ENCODE measurements at places on chromosomes 3 and 15. TPM values are rescaled to one million over a fixed set of nuclear protein-coding genes. Genes with fewer than 3 reads are reported as not detected.

C15orf62 gene
- under 0.01 TPM for total RNA-seq

PIK3CB gene
- total RNA-seq: 42.7 TPM

DNA sequence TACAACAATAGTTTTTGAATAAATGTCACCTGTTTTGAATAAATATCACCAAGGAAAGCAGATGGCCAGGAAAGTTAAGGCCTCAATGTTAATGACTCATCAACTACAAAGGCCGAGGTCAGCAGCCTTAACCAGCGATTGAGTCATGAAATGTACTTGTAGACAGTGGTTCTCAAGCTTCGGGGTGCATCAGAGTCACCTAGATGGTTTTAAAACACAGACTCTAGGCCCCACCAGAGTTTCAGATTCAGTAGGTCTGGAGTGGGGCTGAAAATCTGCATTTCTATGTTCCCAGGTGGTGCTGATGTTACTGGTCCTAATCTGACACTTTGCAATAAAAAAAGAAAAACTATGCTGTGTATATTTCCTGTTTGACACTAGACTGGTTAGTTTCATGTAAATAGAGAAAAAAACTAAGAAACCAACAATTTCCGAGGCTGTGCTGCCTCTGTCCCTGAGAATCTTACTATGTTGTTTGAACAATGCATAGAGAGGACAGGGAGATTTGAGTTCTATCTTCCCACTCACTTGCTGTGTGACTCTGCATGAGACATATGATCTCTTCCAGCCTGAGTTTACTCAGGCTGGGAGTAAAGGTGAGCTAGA, 9.8 kb downstream of the RAB27A start:
- no peak overlapping the region for H3K27ac ChIP-seq
- no peaks in the 10 kb centered on the region for H3K27me3 ChIP-seq

- no peaks in the 10 kb centered on the region for H3K4me1 ChIP-seq
- DNase-seq: no peak
- H3K27ac ChIP-seq: no peak overlapping the region
- no peaks in the 10 kb centered on the region for H3K27me3 ChIP-seq
Observed at GRCh38 chr3:79846148-79846933, 78.5 kb upstream of the ROBO1 start.

GRCh38 chr15:40763801-40764628, at the start of gene GCHFR:
GCHFR (plus strand) TSS chr15:40764068; CDS start chr15:40764181, 113 bp downstream.
- peaks cover 16% of the 10 kb centered on the region for H3K4me1 ChIP-seq
- peak within 1 kb of the TSS; percentile 72 for H3K27ac ChIP-seq
- peak within 1 kb of the TSS; percentile 71 for H3K4me3 ChIP-seq
- no peak for DNase-seq
- no peaks in the 10 kb centered on the region for H3K27me3 ChIP-seq

UBE2E1 gene
- 82.4 TPM for total RNA-seq

DNA sequence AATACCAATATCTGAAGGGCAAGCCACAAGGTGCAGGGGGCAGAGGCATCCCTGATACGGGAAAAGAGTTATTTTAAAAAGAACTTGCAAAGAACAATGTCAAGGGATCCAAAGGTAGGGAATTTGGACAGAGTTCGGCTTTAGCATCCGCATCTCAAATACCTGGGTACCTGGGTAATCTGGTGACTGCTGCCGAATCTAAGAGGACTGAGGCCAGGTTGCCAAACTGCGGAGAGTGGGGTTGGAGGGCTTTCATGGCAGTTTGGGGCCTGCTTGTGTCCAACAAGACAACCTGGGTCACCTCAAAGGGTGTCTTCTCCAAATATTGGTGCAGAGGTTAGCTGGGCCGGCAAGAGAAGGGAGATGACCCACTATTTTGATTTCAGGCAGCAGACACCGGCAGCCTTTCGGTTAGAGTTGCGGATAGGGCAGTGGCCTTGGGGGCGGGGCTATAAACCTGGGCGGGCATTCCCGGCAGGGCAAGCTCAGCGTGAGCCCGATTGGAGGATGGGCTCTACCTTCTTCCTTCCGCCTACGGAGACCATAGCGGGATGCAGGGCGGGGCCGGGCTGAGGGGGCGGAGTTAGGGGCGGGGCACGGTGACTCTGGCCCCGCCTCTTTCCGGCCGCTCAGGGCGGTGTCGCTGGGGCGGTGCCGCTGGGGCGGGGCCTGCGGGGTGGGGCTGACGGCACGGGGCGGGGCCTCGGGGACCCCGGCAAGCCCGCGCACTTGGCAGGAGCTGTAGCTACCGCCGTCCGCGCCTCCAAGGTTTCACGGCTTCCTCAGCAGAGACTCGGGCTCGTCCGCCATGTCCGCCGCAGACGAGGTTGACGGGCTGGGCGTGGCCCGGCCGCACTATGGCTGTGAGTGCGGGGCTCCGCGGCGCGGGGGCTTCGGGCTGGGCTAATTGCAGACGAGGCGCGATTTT, at the start of gene IQGAP1:
TSS of gene IQGAP1 (plus strand) at position 709 of the 928 bp plus-strand sequence. CDS start at position 809, 100 bp downstream.
- peaks cover 43% of the 10 kb centered on the region for H3K4me1 ChIP-seq
- peak within 1 kb of the TSS; percentile 100 for H3K27ac ChIP-seq
- peak within 1 kb of the TSS; percentile 100 for H3K4me3 ChIP-seq
- H3K27me3 ChIP-seq: peaks cover 3% of the 10 kb centered on the region
- peaks cover 8% of the 10 kb centered on the region for H3K36me3 ChIP-seq
- DNase-seq: peak; percentile 99

- no peaks in the 10 kb centered on the region for H3K27me3 ChIP-seq
- H3K4me3 ChIP-seq: no peak overlapping the region
- DNase-seq: no peak
- H3K27ac ChIP-seq: no peak overlapping the region
Observed at GRCh38 chr3:194775266-194775665, 89.6 kb downstream of the FAM43A start.

GRCh38 chr3:107683447-107683846, 160.7 kb downstream of the BBX start:
- H3K27me3 ChIP-seq: no peaks in the 10 kb centered on the region
- H3K4me1 ChIP-seq: peaks cover 62% of the 10 kb centered on the region
- DNase-seq: no peak
- H3K36me3 ChIP-seq: no peaks in the 10 kb centered on the region
- H3K4me3 ChIP-seq: no peak overlapping the region
- no peak overlapping the region for H3K27ac ChIP-seq

TEX55 gene
- total RNA-seq: not detected

GRCh38 chr15:50181969-50182218, at the start of gene SLC27A2:
SLC27A2 (plus strand) TSS chr15:50182196; CDS start chr15:50182428, 232 bp downstream.
- H3K36me3 ChIP-seq: no peaks in the 10 kb centered on the region
- no peak within 1 kb of the TSS for H3K27ac ChIP-seq
- peaks cover 18% of the 10 kb centered on the region for H3K27me3 ChIP-seq
- peaks cover 12% of the 10 kb centered on the region for H3K4me1 ChIP-seq

GRCh38 chr3:46923559-46924350, 46.2 kb downstream of the PTH1R start:
- no peak for DNase-seq
- peaks cover 93% of the 10 kb centered on the region for H3K36me3 ChIP-seq
- no peak overlapping the region for H3K4me3 ChIP-seq
- no peaks in the 10 kb centered on the region for H3K27me3 ChIP-seq
- peaks cover 52% of the 10 kb centered on the region for H3K4me1 ChIP-seq

ZNF445 gene
- 11.9 TPM for total RNA-seq

DNA sequence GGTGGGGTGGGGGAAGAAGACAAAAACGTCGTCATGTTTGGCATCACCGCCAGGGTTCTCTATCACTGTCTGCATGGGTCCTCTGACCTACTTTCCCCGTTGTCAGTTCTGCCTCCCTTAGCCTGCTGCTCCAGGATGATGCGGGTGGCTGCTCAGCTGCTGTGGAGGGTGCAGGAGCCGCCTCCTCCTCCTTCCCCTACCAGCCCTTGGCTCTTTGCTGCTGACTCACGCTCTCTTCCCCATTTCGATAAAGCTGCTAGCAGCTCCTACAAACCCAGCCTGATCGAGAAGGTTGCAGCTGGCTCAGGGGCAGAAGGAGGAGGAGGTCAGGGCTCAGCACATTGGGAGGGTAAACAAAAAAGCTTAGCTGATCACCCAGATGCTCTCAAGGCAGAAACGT, 49.5 kb upstream of the SEC13 start:
- H3K4me1 ChIP-seq: no peaks in the 10 kb centered on the region
- no peaks in the 10 kb centered on the region for H3K36me3 ChIP-seq
- H3K4me3 ChIP-seq: no peak overlapping the region
- no peak for DNase-seq
- H3K27ac ChIP-seq: no peak overlapping the region

TMEM45A gene
- 17.2 TPM for total RNA-seq

RBP2 gene
- not detected for total RNA-seq

DNA sequence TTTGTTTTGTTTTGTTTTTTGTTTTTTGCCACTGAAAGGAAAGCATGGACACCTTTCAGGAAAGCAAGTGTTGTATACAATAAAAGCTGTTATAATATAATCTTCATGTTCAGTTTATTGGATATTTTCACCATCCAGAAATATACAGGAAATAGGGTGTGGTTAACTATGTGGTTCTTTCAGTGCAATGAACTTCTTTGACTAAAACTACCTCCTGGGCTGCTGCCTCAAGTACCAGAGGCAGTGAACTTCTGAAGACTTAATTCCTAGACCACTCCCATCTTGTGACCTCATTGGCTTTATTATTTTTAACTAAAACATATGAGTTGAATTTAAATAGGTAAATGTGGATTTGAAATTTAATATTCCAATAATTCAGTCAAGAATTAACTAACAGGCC, 27.1 kb upstream of the TBL1XR1 start:
- no peaks in the 10 kb centered on the region for H3K36me3 ChIP-seq
- DNase-seq: no peak
- no peaks in the 10 kb centered on the region for H3K27me3 ChIP-seq

DNA sequence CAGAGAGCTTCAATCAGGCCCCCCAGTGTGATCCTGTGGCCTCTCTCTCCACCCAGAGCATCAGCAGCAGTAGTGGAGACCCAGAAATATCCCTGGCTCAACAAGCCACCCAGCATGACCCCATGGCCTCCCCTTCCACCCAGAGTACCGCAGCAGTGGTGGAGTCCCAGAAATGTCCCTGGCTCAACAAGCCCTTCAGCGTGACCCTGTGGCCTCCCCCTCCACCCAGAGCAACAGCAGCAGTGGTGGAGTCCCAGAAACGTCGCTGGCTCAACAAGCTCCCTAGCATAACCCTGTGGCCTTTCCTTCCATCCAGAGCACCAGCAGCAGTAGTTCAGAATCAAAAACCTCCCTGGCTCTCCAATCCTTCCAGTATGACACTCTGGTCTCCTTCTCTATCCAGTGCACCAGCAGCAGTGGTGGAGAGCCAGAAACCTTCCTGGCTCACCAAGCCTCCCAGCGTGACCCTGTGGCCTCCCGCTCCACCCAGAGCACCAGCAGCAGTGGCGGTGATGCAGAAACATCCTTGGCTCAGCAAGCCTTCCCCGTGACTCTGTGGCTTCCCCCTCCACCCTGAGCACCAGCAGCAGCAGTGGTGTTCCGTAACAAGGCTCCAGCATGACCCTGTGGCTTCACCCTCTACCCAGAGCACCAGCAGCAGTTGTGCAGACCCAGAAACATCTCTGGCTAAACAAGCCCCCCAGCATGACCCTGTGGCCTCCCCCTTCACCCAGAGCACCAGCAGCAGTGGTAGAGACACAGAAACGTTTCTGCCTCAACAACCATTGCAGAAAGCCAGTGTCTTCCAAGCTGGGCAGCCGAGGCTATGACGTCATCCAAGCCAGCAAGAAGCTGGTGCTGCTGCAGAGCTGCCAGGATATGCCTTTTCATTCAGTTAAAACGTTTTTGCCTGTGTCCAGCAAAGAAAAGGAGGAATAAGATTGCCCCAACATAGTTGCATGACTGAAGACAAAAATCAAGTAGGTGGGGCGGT, 61.3 kb upstream of the TAMM41 start:
- H3K27me3 ChIP-seq: peaks cover 7% of the 10 kb centered on the region
- no peaks in the 10 kb centered on the region for H3K36me3 ChIP-seq
- DNase-seq: no peak
- H3K4me3 ChIP-seq: no peak overlapping the region
- no peak overlapping the region for H3K27ac ChIP-seq
- no peaks in the 10 kb centered on the region for H3K4me1 ChIP-seq

ST3GAL6 gene
- 3.8 TPM for total RNA-seq

DNA sequence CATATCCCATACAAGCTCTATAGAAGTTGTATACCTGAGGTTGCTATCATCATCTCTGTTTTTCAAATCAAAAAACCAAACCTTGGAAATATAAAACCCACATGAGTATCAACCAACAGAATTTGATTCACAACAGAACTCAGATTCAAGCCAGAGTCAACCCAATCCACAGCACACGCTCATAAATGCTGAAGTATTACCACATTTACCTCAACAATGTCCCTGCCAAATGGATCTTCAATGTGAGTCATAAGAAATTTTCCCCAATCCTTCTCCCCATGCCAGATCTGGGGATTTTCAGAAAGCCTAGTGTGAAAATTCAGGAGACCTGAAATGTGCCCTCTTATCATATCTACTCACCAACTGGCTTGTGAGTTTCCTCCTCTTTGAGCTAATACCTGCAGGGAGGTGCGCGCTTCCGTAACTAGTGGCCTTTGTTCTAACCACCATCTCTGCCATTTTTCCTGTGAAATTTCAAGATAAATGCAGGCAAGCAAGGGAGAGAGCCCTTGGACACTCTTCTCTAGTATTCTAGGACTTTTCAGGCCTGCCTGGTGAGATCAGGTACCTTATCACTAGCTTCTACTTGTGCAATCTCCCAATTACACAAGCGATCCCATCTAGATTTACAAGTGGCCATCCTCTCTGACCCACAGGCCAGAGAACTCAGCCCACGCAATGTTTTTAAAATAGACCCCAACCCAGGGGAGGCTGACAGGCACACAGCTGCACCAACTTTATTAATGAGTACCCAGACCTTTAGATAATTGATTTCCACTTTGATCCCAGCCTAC, 1076.9 kb upstream of the CFAP20DC start:
- H3K27me3 ChIP-seq: no peaks in the 10 kb centered on the region
- H3K4me1 ChIP-seq: no peaks in the 10 kb centered on the region
- no peak overlapping the region for H3K4me3 ChIP-seq
- no peak for DNase-seq
- H3K36me3 ChIP-seq: no peaks in the 10 kb centered on the region
- no peak overlapping the region for H3K27ac ChIP-seq

DNA sequence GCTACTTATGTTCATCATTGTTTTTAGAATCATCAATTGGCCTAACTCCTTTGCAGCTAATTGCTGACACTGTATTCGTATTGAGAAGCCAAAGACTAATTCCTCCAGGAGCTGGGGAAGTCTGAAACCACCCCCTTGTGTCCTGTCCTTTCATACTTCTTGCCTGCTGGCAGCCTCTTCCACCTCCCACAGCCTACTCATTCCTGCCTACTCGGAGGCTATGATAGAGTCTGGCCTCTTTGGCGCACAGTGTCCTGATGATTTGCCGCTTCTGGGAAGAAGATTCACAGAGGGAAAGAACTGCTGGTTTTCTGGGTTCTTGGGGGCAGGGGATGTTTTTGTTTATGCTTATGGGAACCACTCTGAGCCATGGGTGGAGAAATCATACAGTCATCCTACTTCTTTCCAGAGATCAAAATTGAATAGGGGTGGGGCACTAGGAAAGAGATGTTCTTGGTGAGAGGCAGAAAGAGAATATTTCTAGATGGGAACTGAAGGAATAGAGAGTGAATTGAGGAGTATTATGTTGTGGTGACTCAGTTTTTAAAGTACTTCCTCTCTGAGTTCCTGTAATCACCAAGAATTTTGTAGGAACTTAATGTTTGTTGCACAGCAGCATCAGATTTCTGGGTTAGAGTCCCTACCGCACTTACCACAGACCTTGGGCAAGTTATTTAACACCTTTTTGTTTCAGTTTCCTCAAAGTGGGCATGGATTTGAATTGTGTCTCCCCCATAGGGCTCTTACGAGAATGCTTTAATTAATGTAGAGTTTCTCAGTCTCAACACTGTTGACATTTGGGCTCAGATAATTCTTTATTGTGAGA, 22.1 kb upstream of the SCAANT1 start:
- H3K27ac ChIP-seq: no peak overlapping the region
- no peak for DNase-seq
- H3K4me3 ChIP-seq: no peak overlapping the region
- H3K36me3 ChIP-seq: no peaks in the 10 kb centered on the region
- peaks cover 58% of the 10 kb centered on the region for H3K4me1 ChIP-seq

- peak overlapping the region; percentile 79 for H3K27ac ChIP-seq
- no peaks in the 10 kb centered on the region for H3K36me3 ChIP-seq
- peaks cover 31% of the 10 kb centered on the region for H3K4me1 ChIP-seq
- H3K27me3 ChIP-seq: no peaks in the 10 kb centered on the region
Observed at GRCh38 chr3:169147238-169148008, 516.1 kb downstream of the MECOM start.

Data from esophagus muscularis mucosa (tissue), 4 donors.